ENCODE measurements at places on chromosomes 5 and 9.

GRCh38 chr9:35227284-35227683, 65.5 kb downstream of the UNC13B start:
- DNase-seq, result no peak

GRCh38 chr5:28403846-28404245, 1365.5 kb upstream of the CDH9 start:
- DNase-seq, result no peak

- no peak for DNase-seq
These were observed 1312.7 kb upstream of the ACO1 start for GRCh38 chr9:31071606-31072286.

DNA sequence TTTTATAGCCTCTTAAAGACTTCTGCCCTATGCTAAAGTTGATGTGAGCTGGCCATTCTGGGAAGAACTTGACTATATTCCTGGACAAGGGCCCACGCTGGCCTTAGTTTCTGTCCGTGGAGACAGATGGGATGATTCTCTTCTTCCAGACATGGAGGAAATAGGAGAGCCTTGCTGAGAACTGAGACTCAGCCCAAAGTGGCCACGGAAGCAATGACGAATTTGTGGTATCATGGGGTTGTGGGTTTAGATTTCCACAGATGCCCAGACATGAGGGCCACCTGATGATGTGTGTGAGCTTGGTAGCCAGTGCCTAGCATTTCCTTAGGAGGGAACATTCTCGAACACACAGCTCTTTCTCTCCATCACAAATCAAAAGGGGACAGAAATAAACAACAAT, 309.1 kb downstream of the NSG2 start:
- no peak for DNase-seq

GRCh38 chr5:150488519-150489359, 19.2 kb upstream of the NDST1 start:
- DNase-seq, result no peak

DNA sequence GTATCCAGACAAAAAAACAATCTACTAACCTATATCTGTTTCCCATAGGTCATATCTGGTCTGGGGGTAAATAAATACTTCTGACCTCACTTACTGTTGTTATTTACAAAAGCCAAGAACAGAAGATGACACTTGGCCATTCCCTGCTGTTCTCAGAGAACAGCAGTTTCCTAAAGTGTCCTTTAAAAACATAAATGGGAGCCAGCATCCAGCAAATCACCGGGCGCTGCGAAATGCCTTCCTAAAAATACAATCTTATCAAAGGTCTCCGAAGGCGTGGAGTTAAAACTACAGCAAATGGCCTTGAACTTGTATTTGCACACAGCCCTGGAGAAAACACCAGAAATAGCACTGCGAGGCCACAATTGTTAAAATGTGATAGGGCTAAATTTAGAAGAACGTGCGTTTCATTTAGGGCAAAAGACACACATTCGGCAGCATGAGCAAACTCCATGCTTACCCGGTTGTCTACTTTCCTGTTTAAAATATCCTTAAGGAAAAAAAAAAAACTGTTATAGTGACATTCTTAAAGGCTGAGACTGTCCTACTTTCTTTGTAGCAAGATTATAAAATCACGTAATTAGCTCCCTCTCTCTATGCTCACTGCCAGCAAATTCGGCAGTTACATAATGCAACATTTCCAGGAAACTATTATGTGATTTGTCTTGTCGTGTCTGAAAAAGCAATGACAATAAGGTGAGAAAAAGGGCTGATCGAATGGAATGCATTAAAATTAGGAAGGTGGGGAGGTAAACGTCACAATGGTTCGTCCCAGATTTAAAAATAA, 1.5 kb downstream of the NFIL3 start:
- no peak for DNase-seq

Data from stimulated activated CD8-positive, alpha-beta memory T cell treated with anti-CD3 and anti-CD28 coated beads, Interleukin-4, amount 100 ng/mL, for 4 hours (primary cell).